ENCODE measurements at places on chromosomes 4 and X.

DNA sequence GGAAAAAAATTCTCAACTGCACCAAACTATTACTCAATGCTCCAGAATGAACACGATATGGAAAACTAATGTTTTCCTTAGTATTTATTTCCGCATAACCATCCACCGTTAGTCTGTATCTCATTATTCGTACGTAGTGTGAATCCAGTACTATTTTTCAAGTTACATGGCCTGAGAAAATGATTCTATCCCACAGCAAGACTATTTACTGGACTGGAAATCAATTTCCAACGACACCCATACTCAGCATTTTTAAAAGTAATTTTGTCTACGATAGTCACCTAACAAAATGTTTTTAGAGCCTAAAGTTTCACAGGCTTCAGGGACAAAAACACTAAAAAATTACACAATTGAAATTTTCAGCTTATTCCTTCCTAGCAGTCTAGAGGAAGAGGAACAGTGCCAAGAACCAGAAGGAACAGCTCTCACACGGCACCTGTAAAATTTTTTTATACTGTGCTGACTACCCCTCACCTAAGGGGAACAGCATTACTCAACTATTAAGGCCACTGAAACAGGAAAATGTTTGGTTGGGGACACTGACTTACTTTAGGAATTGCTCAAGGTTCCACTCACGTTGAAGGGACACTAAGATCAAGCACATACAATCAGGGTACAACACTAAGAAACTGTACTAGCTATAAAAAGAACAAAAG, 9.6 kb downstream of the UBE2D3 start:
- no peak for DNase-seq

- peak; percentile 45 for DNase-seq
Observed at GRCh38 chr4:99723612-99724011, 66.0 kb upstream of the C4orf54 start.

- no peak for DNase-seq
Observed at GRCh38 chr4:19850909-19851308, 400.8 kb upstream of the SLIT2 start.

DNA sequence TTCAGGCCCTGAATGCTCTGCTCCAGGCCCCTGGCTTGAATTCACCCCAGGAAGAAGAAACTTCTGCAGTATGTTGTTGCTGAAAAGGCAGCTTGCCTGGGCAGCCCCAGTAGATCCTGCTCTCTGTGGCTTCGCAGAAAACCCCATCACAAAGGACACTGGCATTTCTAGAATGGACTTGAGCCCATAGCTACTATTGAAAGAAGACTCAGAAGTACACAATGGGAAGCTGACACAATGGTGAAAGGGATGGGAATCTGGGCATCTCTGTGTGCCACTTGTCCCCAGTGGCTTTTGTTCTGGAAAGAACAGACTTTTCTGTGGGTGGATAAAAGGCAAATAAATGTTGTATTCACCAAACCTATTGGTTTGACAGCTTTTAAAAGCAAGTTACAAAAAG, 67.4 kb upstream of the SCML1 start:
- DNase-seq = no peak

DNA sequence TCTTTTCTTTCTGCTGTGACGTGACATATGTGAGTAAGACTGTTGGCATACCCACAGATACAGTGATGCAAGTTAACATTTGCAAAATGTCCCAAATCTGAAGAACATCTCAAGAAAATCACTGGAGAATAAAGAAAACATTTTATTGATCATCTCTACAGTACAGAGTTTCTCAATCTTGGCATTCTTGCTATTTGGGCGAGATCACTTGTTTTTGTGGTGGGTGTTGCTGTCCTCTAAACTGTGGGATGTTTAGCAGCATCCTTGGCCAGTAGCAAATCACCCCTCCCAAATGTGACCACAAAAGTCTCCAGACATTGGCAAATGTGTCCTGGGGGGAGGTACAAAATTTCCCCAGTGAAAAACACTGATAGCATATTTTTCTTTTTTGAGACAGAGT, 28.8 kb downstream of the AMELX start:
- no peak for DNase-seq

DNA sequence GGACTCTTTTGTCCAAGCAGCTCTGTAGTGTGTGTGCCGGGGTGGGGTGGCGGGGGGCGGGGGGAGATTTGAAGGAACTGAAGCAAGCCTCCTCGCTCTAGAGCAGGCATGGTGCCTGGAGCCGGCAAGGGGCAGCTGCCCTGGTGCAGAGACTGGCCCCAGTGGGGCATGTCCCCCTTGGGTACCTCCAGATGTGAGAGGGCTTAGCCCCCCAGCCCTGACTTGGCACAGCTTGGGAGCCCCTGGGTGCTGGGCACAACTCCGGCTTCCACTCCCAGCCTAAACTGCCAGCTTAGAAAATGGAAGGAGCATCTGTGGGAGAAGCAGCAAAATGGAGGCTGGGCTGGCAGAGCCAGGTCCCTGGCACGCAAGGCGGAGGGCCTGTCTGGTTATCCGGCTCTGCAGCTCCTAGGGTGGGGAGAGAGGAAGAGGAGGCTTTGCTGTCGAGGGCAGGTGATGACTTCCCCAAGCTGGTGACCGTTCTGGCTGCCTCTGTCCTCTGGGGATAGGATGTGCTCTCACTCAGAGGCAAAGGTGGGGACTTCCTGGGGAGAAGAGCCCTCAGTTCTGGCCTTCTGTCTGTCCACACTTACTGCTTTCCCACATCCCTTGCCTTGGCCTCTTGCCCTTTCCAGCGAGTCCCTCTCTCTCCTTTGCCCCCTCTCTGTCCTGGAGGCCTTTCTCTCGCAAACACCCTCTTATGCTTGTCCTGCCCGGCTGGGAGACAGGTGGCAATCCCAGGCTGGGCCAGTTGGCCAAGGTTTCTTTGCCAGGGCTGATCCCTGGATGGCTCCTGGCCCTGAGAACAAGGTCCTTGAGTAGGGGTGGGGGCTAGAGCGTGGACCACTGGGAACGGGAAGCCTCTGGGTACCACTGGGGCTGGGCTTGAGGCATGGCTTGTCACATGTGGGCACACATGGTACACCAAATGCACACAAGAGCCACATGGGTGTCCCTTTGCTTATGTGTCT, 2.0 kb downstream of the DLG3 start:
- DNase-seq = no peak

DNA sequence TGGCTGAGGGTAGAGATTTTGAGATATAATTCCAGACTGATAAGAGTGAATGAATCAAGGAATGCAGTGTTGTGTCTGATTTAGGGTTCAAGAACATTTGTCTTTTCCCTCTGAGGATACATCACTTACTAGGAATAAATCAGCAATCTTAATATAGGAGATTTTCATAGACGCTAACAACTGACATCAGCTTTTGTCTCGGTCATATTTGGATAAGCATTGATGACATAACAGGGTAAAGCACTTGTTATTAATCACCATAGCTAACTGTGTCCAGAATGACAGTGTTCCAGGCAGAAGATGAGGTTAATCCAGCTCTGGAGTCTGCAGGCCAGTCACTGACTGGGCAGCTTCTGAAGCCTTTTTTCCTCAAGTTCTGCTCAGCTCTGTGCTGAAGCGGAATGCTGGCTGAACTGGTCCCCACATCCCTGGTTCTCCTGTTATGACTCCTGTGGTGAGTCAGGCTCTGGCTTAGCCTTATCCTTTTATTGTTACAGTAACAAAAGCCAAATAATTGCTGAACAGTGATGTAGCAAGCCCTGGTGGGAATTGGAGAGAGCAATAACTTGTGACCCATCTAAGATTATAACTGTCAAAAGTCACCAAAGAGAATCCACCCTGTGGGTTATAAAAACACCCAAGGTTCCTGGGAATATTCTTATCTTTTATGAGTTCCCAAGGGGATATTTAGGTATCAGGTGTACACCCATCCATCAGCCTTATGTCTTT, 41.8 kb downstream of the FNIP2 start:
- DNase-seq = peak; percentile 34

DNA sequence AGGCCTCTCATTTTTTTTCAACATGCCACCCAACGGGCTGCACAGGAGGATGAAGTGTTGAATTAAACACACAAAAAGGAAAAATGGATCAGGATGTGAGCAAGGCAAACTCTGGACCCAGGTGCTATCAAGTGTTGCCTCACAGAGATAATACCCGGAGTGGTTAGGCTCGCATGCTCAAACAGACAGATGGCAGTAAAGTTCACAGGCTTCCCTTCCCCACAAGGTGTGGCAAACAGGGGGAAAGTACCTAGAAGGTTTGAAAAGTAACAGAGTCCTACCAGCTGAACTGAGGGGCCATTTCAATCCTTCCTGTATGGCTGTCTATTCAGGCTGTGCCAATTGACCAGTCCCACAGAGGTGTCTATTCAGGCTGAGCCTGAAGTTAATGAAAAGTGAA, 123.9 kb upstream of the GC start:
- DNase-seq = no peak

DNA sequence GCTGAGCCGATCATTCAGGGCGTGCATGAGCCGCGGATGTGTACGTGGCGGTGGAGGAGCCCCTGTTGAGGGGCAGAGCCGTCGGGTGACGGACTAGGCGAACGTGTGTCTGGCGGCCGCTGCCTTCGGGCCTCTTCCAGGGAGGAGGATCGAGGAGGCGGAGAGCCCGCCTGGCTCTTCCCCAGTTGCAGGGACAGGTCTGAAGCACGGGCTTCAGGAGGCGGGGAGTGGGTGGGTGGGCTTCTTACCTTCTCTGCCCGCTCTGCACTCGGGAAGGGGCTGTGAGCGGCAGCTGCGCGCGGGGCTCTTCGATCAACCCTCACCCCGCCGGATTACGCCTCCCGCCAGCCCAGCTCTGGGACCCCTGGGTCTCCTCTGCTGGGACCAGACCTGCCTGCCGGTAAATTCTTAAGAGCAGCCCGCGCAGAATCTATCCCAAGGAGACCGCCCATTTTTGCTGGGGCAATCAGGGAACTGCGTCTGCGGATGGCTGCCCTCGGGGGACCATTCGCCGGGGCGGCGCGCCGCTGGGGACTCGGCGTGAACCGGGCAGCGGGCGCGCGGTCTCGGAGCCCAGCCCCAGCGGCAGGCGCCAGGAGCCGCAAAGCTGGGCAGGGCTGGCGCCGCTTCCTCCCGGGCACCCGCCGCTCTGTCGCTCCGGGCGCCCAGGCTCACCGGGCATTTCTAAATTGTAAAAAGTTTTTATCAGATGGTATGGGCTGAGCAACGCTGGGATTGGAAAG, 4.9 kb downstream of the PLAC8 start:
- peak; percentile 59 for DNase-seq

DNA sequence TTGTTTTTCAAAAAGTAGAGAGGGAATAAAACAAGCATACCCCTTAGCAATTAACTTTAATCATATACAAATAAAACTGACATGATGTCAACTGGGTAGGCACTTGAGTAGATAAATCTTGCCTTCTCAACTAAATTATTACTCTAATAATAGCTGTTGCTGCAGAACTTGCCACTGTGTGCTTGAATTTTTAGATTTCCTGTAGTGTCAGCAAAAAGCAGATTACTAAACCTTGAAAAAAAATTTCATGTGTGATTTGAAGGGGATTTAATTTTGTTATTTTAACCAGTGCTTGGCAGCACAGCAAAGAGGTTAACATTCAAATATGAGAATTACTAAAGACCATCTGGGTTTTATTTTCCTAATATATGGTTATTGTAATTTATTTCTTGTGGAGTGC, 438.3 kb upstream of the SPANXN1 start:
- DNase-seq = no peak

GRCh38 chr4:81502564-81502963, 30.9 kb upstream of the RASGEF1B start:
- no peak for DNase-seq

DNA sequence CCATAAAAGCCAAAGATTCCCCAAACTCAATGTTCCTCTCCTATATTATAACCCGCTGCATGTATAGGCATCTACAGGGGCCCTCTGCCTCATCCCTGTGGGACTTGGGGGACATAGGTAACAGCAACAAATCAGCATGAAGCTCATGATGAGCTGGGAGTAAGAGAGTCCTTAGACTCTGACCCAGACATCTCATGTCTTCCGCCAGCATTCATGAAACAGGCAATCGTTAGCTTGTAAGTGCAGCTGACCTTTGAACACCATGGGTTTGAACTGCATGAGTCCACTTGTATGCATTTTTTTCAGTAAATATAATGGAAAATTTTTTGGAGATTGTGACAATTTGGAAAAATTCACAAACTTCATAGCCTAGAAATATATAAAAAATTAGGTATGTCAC, 10.4 kb upstream of the SCOC start:
- no peak for DNase-seq

GRCh38 chrX:1591863-1592469, 562 bp downstream of the AKAP17A start:
- peak; percentile 24 for DNase-seq

DNA sequence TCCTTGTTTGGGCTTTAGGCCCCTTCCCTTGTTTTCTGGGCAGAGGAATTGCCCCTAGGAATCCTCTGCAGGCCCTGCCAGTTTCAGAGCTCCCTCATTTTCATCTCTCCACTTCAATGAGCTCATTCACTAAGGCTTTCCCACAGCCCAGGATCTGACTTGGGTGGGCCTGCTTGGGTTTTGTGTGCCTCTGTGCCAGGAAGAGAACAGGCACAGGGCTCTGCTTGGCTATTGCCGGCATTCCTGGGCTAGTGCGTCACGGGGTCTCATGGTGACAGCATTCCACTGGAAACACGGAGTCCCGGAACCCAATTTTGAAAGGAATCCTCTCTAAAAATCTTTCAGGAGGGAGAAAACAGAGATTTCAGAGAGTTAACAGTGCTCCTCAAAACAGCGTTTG, 150.5 kb downstream of the VCX3A start:
- no peak for DNase-seq

GRCh38 chr4:37338972-37339371, 94.4 kb downstream of the NWD2 start:
- DNase-seq = no peak

DNA sequence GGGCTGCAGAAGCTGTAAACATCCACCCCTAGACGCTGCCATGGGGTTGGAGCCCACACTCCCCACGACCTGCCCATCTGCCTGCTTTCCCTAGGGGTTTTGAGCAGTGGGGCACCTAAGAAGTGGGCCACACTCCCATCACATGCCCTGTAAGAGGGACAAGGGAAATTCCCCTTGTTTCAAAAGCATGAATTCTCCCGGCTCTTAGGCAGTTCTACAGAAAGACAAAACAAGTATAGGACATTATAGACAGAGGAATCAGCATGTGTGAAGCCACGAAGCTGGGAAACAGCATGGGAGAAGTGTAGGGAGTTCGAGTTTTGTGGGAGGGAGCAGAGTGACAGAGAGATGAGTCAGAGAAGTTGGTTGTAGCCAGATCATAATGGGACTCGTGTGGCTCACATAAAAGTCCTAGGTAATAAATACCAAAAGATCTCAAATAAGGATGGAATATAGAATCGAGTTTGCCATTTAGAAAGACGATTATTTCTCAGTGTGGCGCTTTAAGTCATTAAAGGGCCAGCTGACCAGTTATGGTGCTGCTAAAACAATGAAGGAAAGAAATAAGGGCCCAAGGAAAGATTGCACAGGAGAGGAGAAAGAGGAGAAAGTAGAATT, 23.9 kb downstream of the APOO start:
- DNase-seq = peak; percentile 28

GRCh38 chr4:68430337-68430736, 16.9 kb upstream of the TMPRSS11E start:
- no peak for DNase-seq

- DNase-seq = no peak
Observed at GRCh38 chrX:97850911-97851310, 967.2 kb downstream of the RPA4 start.
